ENCODE measurements at places on chromosomes 2 and 18.

DNA sequence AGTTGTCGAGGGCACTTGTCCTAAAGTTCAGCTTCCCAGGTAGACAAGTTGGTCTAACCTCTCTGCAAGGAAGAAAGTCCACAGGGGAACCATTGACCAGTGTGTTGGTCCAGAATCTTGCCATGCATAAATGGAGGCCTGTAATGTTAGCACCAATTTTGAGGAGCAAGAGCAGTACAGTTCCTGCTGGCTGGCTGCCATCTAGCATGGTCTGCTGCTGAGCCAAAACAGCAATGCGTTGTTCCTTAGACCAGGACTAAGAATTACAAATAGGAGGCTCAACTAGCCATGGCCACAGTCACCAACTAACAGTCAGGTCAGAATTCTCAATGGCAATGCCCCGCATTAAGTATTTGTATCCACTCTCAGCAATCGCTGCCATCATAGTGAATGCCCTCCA is 72.8 kb upstream of the WIPF1 start:
- no peak for DNase-seq

GRCh38 chr2:30504731-30505130 is 57.7 kb downstream of the LCLAT1 start:
- DNase-seq, result no peak

DNA sequence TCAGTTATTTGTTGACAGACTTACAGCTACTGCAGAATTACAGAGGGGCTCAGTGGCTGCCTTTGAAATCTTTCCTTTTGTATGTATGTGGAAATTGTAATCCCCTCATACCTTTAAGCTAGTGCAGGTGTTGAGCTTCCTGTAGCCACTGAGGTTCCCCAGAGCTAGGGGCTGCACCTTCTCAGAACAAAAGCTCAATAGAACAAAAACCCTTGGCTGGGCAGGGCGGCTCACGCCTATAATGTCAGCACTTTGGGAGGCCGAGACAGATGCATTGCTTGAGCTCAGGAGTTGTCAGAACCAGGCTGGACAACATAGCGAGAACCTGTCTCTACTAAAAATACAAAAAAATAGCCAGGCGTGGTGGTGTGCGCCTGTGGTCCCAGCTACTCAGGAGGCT is 41.3 kb upstream of the CHMP1B start:
- DNase-seq, result no peak

GRCh38 chr2:39240758-39241157 is 3.0 kb downstream of the CDKL4 start:
- DNase-seq, result no peak

DNA sequence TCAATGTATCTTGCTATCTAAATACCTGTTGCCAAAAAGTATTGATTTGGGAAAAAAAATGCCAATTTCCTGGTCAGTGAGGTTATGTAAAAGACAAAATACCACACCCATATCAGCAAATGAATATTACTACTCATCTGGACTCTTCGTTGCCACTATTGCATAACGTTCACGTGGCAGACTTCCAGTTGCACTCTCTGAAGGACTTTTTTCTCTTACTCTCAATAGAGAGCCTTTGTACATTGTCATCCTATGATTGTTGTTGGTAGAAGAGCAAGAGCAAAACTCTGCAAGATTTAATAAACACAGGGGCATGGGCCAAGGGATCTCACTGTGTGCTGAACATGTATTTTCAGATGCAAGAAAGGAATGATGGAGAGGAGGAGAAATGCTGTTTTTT is 689.8 kb downstream of the MBD2 start:
- DNase-seq, result no peak

- no peak for DNase-seq
These were observed 141.8 kb upstream of the CTNNA2 start for GRCh38 chr2:79370976-79371538.

DNA sequence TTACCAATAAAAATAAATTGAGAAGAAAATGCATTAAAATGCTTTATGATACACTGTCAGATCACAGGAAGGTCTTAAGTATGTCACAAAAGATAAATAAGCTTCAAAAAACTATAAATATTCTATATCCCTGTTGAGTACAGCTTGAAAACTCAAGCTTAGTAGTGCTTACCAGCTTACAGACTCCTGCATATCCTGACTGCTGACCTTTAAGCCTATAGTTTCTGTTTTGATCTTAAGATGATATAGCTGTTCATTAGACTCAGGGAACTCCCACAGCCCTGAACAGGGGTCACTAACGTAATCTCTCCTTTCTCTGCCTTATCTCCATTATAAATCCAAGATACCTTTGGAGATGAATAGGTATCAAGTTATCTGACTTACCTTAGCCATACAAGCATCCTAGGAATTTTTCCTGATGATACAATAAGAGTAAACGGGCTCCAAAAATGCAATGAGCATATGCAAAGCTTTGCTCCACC is 93.7 kb upstream of the RBBP8 start:
- no peak for DNase-seq

GRCh38 chr2:195202163-195202845 is 454.7 kb upstream of the SLC39A10 start:
- no peak for DNase-seq

DNA sequence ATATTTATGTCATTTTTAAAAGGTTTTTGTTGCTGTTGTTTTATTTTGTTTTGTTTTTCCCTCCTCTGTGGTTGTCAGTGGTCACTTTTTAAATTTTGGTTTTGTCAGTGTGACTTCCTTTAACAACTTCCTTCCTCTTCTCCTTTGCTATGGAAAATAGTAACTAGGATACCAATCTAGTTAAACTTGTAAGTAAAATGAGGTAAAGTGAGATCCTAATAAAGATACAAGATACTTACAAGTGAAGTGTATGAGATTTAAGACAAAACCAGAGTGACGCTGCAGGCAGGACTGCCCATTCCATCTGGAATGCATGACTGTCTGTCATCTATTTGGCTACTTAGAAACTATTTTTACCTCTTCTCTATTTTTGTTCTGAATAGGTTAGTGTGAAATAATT is 30.6 kb upstream of the CREB1 start:
- DNase-seq, result no peak

- DNase-seq, result no peak
These were observed 160.3 kb downstream of the PLCL1 start for GRCh38 chr2:197964720-197965119.

GRCh38 chr18:5841518-5841917 is 53.8 kb downstream of the TMEM200C start:
- DNase-seq, result no peak

- DNase-seq, result no peak
These were observed 63.2 kb downstream of the TTC32 start for GRCh38 chr2:19838616-19839015.

- DNase-seq, result no peak
These were observed 178.0 kb downstream of the DLGAP1 start for GRCh38 chr18:4276953-4277585.

- DNase-seq, result no peak
These were observed 70.7 kb downstream of the CCDC93 start for GRCh38 chr2:117943013-117943672.

DNA sequence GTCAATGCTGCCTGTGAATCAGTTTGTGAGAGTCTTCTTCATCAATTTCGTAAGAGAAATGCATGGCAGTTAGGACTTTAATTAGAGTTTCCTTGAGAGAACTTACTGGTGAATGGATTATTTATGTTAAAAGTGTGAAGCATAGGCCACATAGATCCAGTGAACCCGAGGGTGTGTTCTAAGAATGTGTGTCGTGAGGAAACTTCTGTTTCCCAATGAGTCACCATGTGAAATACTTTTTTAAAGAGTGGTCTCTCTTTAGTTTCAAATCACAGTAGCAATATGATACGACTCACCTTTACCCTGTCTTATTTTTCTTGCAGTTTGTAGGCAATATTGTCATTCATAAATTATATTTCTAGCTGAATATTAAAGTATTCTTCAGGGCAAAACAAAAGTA is 18.5 kb downstream of the THSD7B start:
- no peak for DNase-seq

- DNase-seq, result no peak
These were observed 308.9 kb upstream of the THUMPD2 start for GRCh38 chr2:40087927-40088326.

GRCh38 chr2:72579591-72580180 is 246.1 kb downstream of the EXOC6B start:
- no peak for DNase-seq

DNA sequence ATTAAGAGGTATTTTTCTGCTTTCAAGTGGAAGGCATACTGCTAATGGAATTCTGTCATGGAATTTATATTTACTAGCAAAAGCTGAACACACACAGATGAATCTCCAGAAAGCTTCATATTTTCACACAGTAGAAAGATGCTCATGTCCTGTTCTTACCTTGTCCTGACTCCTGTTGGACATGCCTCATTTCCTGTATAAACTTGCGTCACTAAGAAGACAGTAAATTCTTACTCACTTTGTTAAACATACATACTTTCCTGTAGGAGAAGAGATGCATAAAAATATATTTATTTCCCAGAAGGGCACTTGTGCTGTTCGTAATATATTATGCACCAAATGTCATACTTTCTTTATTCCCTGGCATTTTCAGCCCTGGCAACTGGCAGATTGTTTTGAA is 238.3 kb upstream of the RASGRP3 start:
- DNase-seq, result no peak

GRCh38 chr2:20485612-20486388 is 38.9 kb downstream of the RHOB start:
- DNase-seq, result no peak

- DNase-seq, result no peak
These were observed 14.7 kb downstream of the KLF7 start for GRCh38 chr2:207151048-207151447.

- no peak for DNase-seq
These were observed 854 bp downstream of the GPR155 start for GRCh38 chr2:174485788-174486562.

DNA sequence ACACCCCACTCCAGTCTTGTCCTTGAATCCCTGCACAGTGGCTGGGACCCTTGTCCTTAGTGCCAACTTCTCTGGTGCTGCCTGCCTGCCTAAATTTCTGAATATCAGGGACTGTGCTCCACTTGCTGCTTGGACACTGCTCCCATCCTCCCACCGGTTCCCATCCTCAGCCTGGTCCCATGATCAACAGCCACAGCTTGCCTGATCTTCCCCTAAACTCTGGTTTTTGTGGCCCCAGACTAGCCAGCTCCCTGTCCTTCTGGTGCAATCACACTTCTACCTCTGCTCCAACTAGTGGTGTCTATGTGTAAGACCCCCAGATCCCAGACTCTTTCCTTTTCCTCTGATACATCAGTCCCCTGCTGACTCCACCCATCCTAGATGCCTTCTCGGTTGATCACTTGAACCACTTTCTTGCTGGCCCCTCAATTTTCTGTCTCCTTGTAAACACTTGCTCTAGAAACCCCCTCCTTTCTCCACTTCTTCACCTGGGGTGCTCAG is 37.2 kb upstream of the POLE4 start:
- no peak for DNase-seq

GRCh38 chr18:22552254-22552653 is 134.5 kb upstream of the CTAGE1 start:
- no peak for DNase-seq

DNA sequence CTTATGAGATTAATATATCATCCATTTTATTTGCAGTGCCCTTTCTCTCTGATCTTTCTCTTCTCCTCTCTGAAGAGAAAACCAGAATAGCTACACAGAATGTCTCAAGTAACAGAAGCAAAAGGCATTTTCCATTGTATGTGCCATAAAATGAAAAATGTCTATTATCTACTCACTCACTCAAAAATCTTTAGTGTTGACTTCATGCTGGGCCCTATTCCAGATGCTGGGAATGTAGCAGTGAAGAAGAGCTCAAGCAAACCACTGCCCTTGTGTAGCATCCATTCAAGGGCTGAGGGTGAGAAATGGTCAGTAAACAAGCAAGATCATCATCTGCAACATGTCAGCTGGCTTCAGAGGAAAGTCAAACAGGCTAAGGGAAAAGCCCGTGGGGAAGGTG is 427.7 kb downstream of the METTL4 start:
- no peak for DNase-seq

- DNase-seq, result no peak
These were observed 820 bp upstream of the SH3BP4 start for GRCh38 chr2:234950730-234951663.

DNA sequence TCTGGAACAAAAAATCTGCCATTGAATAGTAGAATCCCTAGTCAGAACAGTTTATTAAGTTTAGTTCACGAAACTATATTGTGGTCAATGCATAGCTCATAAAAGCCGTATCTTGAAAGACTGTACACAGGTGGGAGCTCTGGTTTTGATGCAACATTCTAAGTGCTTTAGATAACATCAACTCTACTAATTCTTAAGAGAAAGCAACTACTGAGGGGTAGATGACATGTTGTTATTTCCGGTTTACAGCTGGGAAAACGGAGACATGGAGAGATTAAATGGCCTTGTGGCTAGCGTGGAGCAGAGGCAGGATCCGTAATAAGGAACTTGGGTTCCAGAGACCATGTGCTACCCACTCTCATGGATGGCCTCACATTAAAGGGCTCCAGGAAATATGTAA is 4.2 kb upstream of the ITGA6 start:
- DNase-seq, result no peak

DNA sequence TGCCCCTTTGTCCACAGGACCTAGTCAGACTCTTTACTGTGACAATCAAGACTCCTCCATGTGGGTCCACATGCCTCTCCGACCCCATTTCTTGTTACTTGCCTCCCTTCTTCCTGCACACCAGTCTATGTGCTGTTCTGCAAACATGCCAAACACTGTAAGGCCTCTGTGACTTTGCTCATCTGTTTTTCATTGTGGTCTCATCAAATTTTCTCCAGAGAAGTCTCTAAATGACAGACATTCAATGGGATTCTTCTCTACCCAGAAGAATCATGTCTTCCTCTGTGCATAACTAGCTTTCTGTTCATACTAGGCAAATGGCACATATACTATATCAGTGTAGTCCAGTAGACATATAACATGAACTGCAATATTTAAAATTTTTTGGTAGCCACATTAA is 43.0 kb upstream of the KCNE4 start:
- DNase-seq, result no peak

GRCh38 chr2:127568128-127568527 is 32.6 kb downstream of the MYO7B start:
- no peak for DNase-seq

- DNase-seq, result no peak
These were observed 275.3 kb downstream of the RAD51AP2 start for GRCh38 chr2:17242813-17243485.

GRCh38 chr2:225994748-225995405 is 595.4 kb downstream of the NYAP2 start:
- no peak for DNase-seq
